Right renal pelvis (tissue), 4 donors: ENCODE measurements at places on chromosomes 11 and 22.

- DNase-seq: no peak
Measured at GRCh38 chr11:2651826-2652271, 47.9 kb downstream of the KCNQ1OT1 start.

- no peak for DNase-seq
Measured at GRCh38 chr11:3894128-3894731, 38.8 kb downstream of the STIM1 start.

- no peak for DNase-seq
Measured at GRCh38 chr11:103294516-103294915, 185.3 kb downstream of the DYNC2H1 start.

- no peak for DNase-seq
Measured at GRCh38 chr11:23112390-23112789, 252.1 kb upstream of the CCDC179 start.

DNA sequence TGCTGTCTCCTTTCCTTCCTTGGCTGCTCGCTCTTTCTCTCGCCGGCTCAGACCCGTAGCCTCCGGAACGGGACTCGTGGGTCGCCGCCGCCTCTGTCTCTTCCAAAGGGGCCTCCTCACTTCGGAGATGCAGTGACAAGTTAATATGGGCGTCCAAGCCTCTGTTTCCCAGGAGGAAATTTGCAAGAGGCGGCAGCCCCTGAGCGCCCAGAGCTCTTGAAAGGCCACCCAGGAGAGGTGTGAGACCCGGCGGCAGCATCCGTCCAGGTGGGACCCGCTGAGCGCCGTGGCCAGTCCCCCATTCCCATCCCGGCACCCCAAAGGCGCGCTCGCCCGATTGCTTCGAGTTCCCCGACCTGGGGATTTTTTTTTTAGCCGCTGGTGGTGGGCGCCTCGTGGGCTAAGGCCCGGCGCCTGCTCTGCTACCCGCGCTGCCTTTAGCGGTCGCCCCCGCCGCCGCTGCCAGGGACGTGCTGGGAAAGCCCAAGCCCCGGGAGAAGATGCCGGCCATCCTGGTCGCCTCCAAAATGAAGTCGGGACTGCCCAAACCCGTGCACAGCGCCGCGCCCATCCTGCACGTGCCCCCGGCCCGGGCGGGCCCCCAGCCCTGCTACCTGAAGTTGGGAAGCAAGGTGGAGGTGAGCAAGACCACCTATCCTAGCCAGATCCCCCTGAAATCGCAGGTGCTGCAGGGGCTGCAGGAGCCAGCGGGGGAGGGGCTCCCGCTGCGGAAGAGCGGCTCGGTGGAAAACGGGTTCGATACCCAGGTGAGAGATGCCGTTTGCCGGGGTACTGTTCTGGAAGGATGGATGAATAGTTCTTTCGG lies 772 bp downstream of the NAV2 start:
- no peak for DNase-seq

GRCh38 chr11:1227551-1228100 lies 4.8 kb downstream of the MUC5B start:
- DNase-seq: no peak

GRCh38 chr11:355581-356458 lies 13.5 kb upstream of the B4GALNT4 start:
- peak; percentile 90 for DNase-seq

GRCh38 chr22:50343541-50343935 lies 411 bp downstream of the PPP6R2 start:
- no peak for DNase-seq

- DNase-seq: no peak
Measured at GRCh38 chr11:70422692-70423522, 24.6 kb downstream of the CTTN start.

DNA sequence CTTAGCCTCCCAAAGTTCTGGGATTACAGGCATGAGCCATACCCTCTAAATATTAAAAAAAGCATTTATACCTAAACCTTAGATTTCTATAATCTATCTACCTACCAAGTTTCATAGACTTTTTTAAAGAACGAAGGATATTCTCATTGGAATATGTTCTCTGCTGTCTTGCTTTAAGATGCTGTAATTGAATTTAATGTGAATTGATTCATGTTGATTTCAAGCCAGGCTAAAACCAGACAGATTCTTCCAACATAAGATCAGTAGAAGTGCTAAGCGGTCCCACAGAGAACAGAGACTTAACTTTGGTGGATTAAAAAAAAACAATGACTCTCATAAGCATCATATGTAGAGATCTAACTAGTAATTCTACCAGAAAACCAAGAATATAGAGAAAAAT lies 14.2 kb downstream of the KREMEN1 start:
- no peak for DNase-seq

GRCh38 chr11:72735495-72736027 lies 16.6 kb downstream of the ARAP1 start:
- DNase-seq: no peak

DNA sequence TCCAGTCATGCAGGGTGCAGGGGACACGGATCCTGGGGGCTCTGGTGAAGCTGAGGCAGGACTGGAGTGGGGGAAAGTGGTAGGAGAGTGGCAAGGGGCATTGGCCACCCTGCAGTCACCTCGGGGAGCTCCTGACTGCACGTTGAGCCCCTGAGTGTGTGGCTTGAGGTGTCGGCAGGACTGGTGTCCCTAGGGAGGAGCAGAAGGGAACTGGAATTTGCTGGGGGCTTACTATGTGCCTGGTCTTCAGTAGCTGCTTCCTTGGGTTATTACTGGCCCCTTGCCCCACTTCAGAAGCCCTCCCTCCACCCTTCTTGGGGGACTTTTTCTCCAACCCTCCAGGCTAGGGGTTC lies 31.5 kb downstream of the IFT27 start:
- DNase-seq: no peak

- DNase-seq: no peak
Measured at GRCh38 chr22:18980829-18981228, 44.7 kb upstream of the PRODH start.

- no peak for DNase-seq
Measured at GRCh38 chr22:38062791-38063190, 5.6 kb downstream of the PICK1 start.

- no peak for DNase-seq
Measured at GRCh38 chr11:73164803-73165540, 22.9 kb upstream of the FCHSD2 start.

- no peak for DNase-seq
Measured at GRCh38 chr11:124670732-124671131, 2.8 kb downstream of the SIAE start.

DNA sequence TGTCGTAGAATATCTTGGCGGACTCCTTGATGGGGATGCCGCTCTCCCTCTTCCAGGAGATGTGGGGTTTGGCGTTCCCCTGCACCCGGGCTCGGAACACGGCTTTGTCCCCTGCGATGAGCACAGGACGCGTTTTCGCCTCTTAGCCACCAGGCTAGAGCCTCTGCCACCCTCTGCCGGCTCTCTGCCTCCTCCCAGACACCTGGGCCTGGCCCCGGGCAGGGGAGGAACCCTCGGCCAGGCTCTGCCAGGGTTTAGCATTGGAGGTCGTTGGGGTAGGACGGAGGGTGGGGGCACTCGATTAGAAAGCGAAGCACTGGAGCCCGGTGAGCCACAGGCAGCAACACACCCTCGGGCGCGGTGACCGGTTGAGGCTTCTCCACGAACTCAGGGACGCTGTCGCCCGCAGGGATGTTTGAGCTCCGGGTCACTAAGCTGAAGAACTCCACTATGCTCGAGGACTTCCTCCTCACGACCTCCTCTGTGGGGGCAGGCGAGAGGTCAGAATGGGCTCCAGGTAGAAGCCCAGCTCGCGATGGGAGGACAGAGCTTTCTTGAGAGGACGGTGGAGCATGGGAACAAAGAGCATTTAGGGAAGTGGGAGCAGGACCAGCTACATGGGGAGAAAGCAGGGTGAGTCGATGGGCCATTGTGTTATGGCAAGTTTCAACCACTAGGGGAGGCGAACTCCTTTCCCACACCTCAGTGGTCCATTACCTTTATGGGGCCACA lies 4.3 kb downstream of the IGSF22 start:
- DNase-seq: peak; percentile 38

GRCh38 chr22:30287648-30288418 lies 1.5 kb downstream of the CASTOR1 start:
- DNase-seq: no peak

GRCh38 chr22:48145738-48146137 lies 1383.3 kb downstream of the TBC1D22A start:
- no peak for DNase-seq

GRCh38 chr22:44730022-44730393 lies 22.4 kb upstream of the ARHGAP8 start:
- DNase-seq: no peak

DNA sequence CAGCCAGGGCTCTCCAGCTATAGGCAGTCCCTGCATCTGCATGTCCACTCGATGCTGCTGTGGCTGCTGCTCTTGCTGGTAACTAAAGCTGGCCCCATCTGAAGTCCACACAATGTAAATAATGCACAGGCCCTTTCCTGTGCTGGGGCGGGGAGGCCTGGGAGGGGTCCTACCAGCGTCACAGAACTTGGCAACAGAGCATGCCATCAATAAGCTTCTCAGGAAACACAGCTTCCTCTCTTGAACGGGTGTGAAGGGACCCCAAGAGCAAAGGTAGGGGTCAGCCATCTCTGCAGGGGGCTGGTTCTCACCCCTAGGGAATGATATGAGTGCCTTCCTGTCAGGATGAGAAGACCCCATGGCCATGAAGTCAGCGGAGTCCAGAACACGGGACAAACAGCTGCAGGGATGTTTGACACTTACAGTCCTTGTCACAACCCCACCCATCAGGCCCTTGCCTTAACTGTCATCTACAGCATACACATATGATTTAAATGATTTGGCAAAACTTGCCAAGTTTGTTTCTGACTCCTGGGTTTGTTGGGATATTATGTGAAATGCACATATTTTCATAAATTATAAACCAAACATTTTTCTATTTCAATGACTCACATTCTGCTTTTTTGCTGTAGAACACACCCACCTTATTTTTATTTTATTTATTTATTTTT lies 39.1 kb upstream of the LYVE1 start:
- DNase-seq: no peak
